ENCODE measurements at places on chromosomes 5 and 9. TPM values are rescaled to one million over a fixed set of nuclear protein-coding genes. Genes with fewer than 3 reads are reported as not detected.

GRCh38 chr9:93629920-93630319 is 53.5 kb downstream of the PHF2 start:
- no peaks in the 10 kb centered on the region for H3K4me1 ChIP-seq
- H3K36me3 ChIP-seq, result peaks cover 17% of the 10 kb centered on the region
- no peaks in the 10 kb centered on the region for H3K27me3 ChIP-seq
- no peak overlapping the region for H3K27ac ChIP-seq

GRCh38 chr9:136342181-136343120 is 15.1 kb downstream of the GPSM1 start:
- H3K27ac ChIP-seq, result peak overlapping the region; percentile 81
- no peaks in the 10 kb centered on the region for H3K36me3 ChIP-seq
- H3K4me1 ChIP-seq, result peaks cover 45% of the 10 kb centered on the region

GRCh38 chr5:137466889-137467288 is 32.2 kb downstream of the SPOCK1 start:
- H3K36me3 ChIP-seq, result no peaks in the 10 kb centered on the region

DNA sequence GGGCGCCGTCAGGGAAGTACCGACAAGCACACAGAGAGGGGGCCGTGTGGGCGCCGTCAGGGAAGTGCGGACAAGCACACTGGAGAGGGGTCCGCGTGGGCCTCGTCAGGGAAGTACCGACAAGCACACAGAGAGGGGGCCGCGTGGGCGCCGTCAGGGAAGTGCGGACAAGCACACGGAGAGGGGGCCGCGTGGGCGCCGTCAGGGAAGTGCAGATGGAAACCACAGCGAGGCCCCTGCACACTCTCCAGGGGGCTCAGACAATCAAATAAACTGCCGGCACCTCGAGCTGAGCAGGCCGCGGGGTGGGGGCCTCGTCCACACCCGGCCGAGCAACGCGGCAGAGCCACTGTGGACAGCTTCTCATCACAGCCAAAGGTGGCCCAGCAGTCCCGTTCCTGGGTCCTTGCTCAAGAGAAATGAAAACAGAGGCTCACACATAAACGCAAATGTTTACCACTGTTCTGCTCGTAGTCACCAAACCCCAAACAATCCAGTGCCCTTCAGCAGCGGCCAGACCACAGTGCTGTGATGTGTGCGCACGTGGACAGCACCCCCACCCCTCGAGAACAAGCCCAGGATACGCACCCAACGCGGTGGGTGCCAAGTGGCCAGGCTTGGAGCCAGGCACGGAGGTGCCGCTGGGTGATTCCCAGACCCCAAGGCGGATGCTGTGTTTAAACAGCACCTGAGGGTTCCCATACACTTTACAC is 24.7 kb downstream of the TPPP start:
- H3K4me3 ChIP-seq, result no peak overlapping the region
- no peak overlapping the region for H3K27ac ChIP-seq
- DNase-seq, result no peak
- H3K36me3 ChIP-seq, result no peaks in the 10 kb centered on the region
- peaks cover 23% of the 10 kb centered on the region for H3K4me1 ChIP-seq

PPIP5K2 gene
- 35.7 TPM for total RNA-seq

CD74 gene
- 582 TPM for total RNA-seq

- no peak overlapping the region for H3K4me3 ChIP-seq
- no peak for DNase-seq
- no peaks in the 10 kb centered on the region for H3K36me3 ChIP-seq
- H3K4me1 ChIP-seq, result peaks cover 18% of the 10 kb centered on the region
- H3K27ac ChIP-seq, result no peak overlapping the region
Measured at GRCh38 chr5:33806738-33807442, 84.9 kb downstream of the ADAMTS12 start.

- no peaks in the 10 kb centered on the region for H3K27me3 ChIP-seq
- DNase-seq, result no peak
- H3K27ac ChIP-seq, result no peak overlapping the region
Measured at GRCh38 chr5:138339464-138339863, 1.4 kb downstream of the FAM53C start.

FGFR4 gene
- total RNA-seq, result 27.8 TPM

ANKRD34B gene
- not detected for total RNA-seq

GRCh38 chr9:78011049-78011448 is 20.6 kb downstream of the GNAQ start:
- no peak for DNase-seq
- peaks cover 17% of the 10 kb centered on the region for H3K4me1 ChIP-seq
- no peak overlapping the region for H3K4me3 ChIP-seq
- H3K36me3 ChIP-seq, result no peaks in the 10 kb centered on the region

DNA sequence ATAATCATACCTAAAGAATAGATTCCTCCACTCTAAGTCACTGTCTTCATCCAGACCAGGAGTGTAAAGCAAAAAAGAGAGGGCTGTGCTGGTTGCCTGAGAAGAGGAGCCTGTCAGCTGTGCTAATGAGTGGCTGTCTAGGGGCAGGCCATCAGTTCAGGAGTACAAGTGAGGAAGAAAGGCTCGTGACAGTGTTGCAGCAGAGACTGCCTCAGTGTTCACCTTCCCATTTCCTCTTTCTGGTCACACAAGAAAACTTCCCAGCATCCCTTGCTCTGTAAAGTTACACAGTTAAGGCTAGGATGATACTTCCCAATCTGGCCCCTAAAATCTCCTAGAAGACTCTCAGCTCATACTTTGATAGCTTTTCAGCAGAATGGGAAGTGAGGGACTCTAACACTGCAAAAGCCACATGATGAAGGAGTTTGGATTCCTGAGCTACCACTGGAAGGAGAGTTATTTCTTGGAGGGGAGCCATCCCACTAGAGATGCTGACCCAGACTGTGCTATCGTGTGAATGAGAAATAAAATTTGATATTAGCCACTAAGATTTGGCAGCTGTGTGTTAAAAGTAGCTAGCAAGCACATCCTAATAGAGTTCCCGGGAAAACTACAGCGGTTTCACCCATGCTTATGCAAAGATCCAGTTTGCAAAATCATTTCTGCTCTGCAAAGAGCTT is 67.1 kb downstream of the ADAMTS12 start:
- H3K4me1 ChIP-seq, result no peaks in the 10 kb centered on the region
- H3K36me3 ChIP-seq, result no peaks in the 10 kb centered on the region
- no peaks in the 10 kb centered on the region for H3K27me3 ChIP-seq
- DNase-seq, result no peak

GRCh38 chr9:22588918-22589317 is 142.3 kb downstream of the DMRTA1 start:
- no peaks in the 10 kb centered on the region for H3K27me3 ChIP-seq
- no peaks in the 10 kb centered on the region for H3K4me1 ChIP-seq
- H3K27ac ChIP-seq, result no peak overlapping the region
- DNase-seq, result no peak
- no peaks in the 10 kb centered on the region for H3K36me3 ChIP-seq

DNA sequence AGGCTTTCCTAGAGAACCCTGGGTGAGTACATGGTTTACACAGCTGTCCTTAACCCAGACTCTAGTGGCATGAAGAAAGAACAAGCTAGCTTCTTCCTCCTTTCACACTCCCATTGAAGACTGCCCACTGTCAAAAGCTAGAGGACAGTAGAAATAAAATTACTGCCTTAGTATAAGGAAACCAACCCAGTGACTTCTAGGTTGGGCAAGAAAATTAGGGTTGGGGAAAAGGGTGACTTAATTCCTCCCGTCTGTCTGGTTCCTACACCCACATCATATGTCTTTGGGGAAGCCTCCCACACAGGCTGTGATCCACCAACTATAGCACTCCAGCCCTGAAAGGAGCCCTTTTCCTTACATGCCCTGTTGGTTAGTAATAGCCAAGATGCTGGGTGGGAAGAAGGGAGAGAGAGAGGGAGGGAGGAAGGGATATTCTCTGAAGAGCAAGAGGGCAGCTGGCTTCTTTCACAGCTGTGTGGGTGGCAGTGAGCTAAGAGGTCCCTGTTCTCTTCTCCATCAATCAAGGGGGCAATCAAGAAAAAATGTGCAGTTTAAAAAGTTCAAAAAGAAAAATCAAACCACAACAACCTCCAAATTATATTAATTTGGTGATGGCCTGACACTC is 21.7 kb downstream of the HBEGF start:
- peak overlapping the region; percentile 95 for H3K27ac ChIP-seq
- no peak overlapping the region for H3K4me3 ChIP-seq
- H3K36me3 ChIP-seq, result no peaks in the 10 kb centered on the region
- H3K4me1 ChIP-seq, result peaks cover 22% of the 10 kb centered on the region

DNA sequence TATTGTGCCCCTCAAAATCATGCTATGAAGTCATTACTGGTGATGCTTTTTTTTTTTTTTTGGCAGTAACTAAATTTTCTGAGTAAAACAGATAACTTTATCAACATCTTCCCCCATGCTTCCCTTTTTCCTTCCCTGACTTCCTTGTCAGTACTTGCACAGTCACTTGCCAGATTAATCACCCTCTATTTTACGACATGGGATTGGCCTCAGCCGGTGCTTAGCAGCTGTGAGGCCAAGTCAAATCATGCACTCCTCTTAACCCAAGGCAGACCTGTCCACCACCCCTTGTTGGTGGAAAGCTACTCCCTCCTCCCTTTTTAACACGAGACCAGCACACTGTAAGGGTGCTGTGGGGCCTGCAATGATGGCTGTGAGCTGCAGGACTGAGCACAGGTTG is 118.0 kb upstream of the OTULINL start:
- no peak overlapping the region for H3K4me3 ChIP-seq
- no peaks in the 10 kb centered on the region for H3K27me3 ChIP-seq
- no peak overlapping the region for H3K27ac ChIP-seq
- no peaks in the 10 kb centered on the region for H3K4me1 ChIP-seq
- H3K36me3 ChIP-seq, result no peaks in the 10 kb centered on the region

DNA sequence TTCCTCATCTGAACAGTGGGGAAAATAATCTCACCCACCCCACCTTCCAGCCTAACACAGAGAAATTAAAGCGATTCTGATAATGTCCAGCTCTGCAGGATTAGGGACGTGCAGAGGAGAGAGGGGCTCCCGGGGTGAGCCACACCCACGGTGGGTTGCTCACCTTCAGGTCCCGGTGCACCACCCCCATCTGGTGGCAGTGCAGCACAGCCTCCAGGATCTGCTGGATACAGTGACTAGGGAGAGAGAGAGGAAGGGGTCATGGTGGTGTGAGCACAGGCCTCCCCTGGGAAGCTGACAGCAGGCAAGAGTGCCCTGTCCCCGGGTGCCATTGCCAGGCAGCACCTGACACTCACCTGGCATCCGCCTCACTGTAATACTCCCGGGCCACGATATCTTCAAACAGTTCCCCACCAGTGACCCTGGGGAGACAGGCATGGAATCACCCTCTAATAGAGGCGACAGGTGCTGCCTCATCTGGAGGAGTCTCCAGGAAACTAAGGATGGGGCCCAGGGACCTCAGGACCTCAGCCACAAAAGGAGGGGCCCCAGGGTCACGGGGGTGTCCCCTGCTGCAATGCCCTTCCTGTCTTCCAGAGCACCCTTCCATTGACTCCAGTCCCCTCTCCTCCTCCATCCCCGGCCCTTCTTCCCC is 33.0 kb downstream of the CAMK2A start:
- no peaks in the 10 kb centered on the region for H3K36me3 ChIP-seq
- no peak overlapping the region for H3K27ac ChIP-seq
- DNase-seq, result no peak
- H3K4me1 ChIP-seq, result no peaks in the 10 kb centered on the region

FOXD4 gene
- 0.46 TPM for total RNA-seq

BRIX1 gene
- total RNA-seq, result 20.2 TPM

FBXL7 gene
- 29.9 TPM for total RNA-seq

GRCh38 chr5:66796305-66797292 is 200.4 kb downstream of the MAST4 start:
- H3K27me3 ChIP-seq, result no peaks in the 10 kb centered on the region
- no peaks in the 10 kb centered on the region for H3K36me3 ChIP-seq
- DNase-seq, result no peak
- H3K4me3 ChIP-seq, result no peak overlapping the region
- H3K4me1 ChIP-seq, result no peaks in the 10 kb centered on the region
- H3K27ac ChIP-seq, result no peak overlapping the region

DNA sequence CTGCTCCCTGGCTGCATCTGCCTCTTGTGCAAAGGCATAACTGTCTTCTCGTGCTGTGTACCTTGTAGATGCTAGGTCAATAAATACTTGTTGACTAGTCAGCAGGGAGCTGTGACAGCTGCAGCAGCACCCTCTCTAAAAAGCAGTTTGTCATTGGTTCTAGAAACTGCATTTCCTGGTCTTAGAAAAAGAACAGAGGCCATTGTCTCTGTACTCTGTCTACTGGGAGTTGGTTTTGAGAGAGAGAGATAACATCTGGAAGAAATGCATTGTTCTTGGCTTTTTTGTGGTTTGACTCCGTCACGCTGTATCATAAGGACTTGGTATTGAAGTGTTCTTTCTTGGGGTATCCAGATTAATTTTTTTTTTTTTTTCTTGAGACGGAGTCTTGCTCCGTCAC is 32.3 kb downstream of the SH3GLB2 start:
- no peaks in the 10 kb centered on the region for H3K4me1 ChIP-seq
- H3K27ac ChIP-seq, result no peak overlapping the region
- no peak overlapping the region for H3K4me3 ChIP-seq
- DNase-seq, result no peak

GRCh38 chr5:142118155-142118686 is 9.6 kb downstream of the NDFIP1 start:
- H3K36me3 ChIP-seq, result no peaks in the 10 kb centered on the region
- no peak overlapping the region for H3K4me3 ChIP-seq
- peaks cover 56% of the 10 kb centered on the region for H3K4me1 ChIP-seq
- DNase-seq, result no peak

DNA sequence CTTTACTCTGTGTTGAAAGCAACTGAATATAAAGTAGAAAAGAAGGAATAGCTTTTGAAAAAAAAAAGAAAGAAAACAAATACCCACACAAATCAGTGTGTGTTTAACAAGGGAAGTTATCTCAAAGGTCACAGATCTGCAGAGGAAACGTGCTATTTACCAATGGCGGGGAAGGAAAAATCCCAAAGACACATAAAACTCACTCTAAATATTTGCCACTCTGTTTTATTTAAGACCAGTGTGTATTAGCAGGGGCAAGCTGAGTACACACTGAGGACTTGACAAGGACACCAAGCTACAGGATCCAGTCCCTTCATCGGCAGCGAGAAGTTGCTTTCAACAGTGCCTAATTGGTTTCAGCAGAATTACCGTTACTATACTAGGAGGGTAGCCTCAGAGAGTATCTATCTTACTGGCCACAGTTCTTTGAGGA is 252.5 kb downstream of the DEPDC1B start:
- no peaks in the 10 kb centered on the region for H3K27me3 ChIP-seq
- no peak overlapping the region for H3K4me3 ChIP-seq
- DNase-seq, result no peak
- no peaks in the 10 kb centered on the region for H3K4me1 ChIP-seq
- H3K36me3 ChIP-seq, result no peaks in the 10 kb centered on the region

- H3K27me3 ChIP-seq, result no peaks in the 10 kb centered on the region
Measured at GRCh38 chr5:91121347-91121993, 261.6 kb downstream of the ARRDC3 start.

DRD1 gene
- total RNA-seq, result 0.24 TPM

DNA sequence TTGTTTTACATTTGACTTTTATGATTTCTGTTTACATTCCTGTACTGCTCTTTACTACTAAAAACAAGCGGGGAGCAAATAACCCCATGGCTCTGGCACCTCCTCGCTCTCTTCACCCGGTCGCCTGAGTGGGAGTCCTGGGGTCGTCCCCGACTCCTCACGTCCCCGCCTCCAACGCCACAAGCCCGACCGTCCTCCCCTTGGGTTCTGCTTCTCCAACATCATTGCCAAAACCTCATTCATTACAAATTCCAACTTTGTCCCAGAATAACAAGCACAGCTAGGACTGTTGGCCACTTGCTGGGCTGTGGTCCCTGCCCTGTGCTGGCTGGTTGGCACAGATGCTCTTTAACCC is 35.1 kb downstream of the MRPL36 start:
- no peaks in the 10 kb centered on the region for H3K36me3 ChIP-seq
- no peaks in the 10 kb centered on the region for H3K4me1 ChIP-seq
- no peaks in the 10 kb centered on the region for H3K27me3 ChIP-seq
- no peak for DNase-seq
- H3K4me3 ChIP-seq, result no peak overlapping the region

Measured in adrenal gland (tissue), 19 donors.